ENCODE measurements at places on chromosomes 13 and 19. TPM values are rescaled to one million over a fixed set of nuclear protein-coding genes. Genes with fewer than 3 reads are reported as not detected.

DNA sequence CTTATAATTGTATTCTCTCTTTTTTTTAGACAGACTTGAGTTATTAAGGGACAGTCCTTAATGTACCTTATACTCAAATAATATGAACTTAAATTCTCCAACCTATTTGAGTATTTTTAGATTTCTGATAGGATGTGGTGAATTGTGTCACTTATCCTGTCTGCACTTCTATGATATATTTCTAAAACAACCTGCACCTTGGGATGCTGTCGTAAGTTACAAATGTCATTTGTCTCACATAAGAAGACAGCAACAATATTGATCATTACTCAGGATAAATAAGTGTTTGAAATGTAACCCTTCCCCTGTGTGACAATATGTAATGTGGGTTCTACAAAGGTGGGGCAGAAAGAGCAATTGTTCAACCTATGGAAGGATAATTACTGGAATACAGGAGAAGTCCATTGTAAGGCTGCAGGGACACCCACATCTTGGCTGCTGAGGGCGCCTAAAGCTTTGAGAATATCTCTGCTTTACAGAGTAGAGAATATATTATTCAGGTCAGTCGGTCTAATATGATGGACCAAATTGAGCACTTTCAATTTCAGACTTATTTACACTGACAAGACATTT, 236.9 kb upstream of the PRR20A start:
- DNase-seq, result no peak

GRCh38 chr19:7488736-7489353, at the start of gene PEX11G:
Gene PEX11G, minus strand, starts transcription at chr19:7489035. Its CDS starts 25 bp downstream, at chr19:7489010.
- peak; percentile 93 for DNase-seq

- DNase-seq, result no peak
Measured at GRCh38 chr13:30037766-30038165, 187.3 kb upstream of the UBL3 start.

DNA sequence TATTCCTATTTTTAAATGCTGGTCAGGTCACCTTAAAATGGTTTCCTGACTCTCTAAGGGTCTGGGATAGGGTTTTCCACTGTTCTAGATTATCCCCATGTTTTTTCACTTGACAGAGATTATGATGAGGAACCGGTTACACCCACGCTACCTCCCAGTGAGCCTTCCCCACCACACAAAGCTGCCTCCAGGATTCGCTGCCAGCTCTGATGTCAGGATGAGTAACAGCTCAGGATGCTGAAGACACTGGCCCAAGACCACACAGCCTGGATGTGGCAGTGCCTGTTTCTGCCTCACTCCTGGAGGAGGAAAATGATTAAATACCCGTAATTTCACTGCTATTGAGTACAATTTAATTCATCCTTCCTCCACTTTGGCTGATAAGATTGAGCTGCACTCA, 22.9 kb downstream of the ZNF114 start:
- no peak for DNase-seq

The GAPDHS gene
- total RNA-seq, result not detected

DNA sequence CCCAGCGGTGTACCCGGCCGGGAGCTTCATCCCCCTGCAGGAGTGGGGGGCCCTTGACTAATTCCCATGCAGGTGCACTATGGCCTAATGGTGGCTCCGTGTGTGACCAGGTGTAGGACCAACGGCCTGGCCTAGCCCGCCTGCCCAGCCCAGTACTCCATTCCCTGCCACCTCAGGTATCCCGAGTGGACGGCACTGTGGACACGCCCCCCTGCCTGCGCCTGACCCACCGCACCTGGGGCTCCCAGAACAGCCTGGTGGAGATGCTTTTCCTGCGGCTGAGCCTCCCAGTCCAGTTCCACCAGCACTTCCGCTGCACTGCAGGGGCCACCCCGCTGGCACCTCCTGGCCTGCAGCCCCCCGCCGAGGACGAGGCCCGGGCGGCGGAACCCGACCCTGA, 39.7 kb downstream of the RYR1 start:
- no peak for DNase-seq

The ZNF880 gene
- total RNA-seq, result 27.3 TPM

- DNase-seq, result no peak
Measured at GRCh38 chr13:32426191-32426989, 1.5 kb downstream of the N4BP2L1 start.

GRCh38 chr19:54684527-54684926, 21.7 kb downstream of the LILRB4 start:
- DNase-seq, result peak; percentile 34

The ZNF285 gene
- total RNA-seq, result 3.0 TPM

GRCh38 chr13:47858042-47859025, 142.7 kb downstream of the SUCLA2 start:
- no peak for DNase-seq

DNA sequence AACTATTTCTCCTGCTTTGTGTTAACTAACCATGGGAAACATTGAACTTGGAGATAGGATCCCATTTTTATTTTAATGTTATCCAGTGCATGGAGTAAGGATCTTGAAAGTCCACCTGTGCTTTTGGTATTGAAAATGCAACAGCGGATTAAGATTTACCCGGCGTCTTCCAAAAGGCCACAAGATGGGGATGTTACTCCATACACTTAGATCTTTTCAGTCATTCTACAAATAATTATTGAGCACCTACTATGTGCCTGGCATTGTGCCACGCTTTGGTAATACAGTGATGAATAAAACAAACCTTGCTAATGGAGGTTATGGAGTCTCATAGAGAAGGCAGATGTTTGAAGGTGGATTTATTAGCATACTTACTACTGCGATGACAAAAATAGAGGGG, 56.9 kb downstream of the RFC3 start:
- no peak for DNase-seq

The CEACAM6 gene
- total RNA-seq, result 468 TPM

The HNRNPUL1 gene
- total RNA-seq, result 266 TPM

The GARIN5A gene
- 3.7 TPM for total RNA-seq

- no peak for DNase-seq
Measured at GRCh38 chr19:12737835-12738351, 596 bp downstream of the GET3 start.

- no peak for DNase-seq
Measured at GRCh38 chr19:15863272-15863671, 34.6 kb downstream of the CYP4F2 start.

GRCh38 chr19:44745341-44745831, 3.1 kb upstream of the BCL3 start:
- DNase-seq, result no peak

GRCh38 chr13:30857018-30857417, 49.1 kb upstream of the MEDAG start:
- no peak for DNase-seq

DNA sequence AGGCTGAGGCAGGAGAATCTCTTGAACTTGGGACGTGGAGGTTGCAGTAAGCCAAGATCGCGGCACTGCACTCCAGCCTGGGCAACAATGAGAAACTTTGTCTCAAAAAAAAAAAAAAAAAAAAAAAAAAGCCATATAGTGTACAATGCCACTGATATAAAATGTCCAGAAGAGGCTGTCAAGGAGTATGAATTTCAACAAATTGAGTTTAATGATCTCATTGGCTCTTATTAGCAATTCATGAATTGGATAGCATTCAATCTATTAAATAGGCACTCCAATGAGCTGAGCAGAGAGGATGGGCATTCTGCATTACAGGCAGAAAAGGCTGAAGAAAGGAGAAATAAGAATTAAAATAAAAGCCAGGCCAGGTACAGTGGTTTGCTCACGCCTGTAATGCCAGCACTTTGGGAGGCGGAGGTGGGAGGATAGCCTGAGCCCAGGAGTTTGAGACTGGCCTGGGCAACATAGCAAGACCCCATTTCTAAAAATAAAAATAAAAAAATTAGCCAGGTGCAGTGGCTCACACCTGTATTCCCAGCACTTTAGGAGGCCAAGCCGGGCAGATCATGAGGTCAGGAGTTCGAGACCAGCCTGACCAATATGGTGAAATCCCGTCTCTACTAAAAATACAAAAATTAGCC, 757 bp upstream of the LMNB2 start:
- DNase-seq, result no peak

DNA sequence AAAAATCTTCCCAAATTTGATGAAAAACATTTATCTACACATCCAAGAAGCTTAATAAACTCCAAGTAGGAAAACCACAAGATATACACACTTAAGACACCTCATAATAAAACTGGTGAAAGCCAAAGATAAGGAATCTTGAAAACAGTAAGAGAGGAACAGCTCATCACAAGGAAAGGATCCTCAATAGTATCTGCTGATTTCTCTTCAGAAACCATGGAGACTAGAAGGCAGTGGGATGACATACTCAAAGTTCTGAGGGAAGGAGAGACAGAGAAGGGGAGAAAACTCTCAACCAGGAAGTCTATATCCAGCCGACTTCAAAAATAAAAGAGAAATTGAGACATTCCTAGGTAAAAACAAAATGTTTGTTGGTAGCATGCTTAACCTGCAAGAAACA, 45.7 kb downstream of the LNX2 start:
- DNase-seq, result no peak

GRCh38 chr13:68692049-68692448, 1415.6 kb upstream of the ATXN8OS start:
- DNase-seq, result no peak

DNA sequence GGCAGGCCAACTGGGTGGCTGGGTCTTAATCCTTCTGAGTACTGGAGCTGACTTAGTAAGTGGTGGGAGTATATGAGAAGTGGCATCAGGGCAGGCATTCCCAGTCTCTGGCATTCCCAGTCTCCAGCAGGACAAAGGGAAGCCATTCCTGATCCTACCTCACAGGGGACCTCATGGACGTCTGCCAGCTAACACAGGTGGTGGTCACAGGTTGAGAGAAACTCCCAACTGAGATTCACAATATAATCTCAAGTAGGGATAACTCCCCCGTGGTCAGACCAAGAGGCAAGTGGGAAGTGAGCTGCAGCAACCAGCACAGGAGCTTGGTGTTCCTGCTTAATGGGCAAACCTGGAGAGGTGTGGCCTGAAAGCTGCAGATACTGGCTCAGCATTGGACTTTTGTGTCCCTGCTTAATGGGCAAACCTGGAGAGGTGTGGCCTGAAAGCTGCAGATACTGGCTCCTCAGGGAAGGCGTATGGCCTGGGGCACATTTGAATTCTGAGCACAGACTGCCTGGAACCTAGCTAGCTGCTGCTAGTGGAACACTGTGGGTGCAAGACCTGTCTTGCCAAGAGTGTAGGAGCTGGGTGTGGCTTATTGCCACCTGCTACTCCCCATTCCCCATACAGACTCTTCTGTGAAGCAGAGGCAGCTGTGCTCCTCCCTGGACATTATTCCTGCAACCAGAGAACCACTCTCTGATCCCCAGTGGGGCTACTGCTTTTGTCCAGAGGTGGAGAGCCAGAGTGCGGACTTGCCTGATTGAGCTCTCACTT, 25.9 kb upstream of the OR10H2 start:
- peak; percentile 66 for DNase-seq

- DNase-seq, result no peak
Measured at GRCh38 chr19:16977306-16977705, 49.3 kb downstream of the CPAMD8 start.

GRCh38 chr19:46725036-46725820, 8.3 kb upstream of the PRKD2 start:
- peak; percentile 9 for DNase-seq

- DNase-seq, result no peak
Measured at GRCh38 chr13:27619093-27619727, 1.1 kb downstream of the LNX2 start.

DNA sequence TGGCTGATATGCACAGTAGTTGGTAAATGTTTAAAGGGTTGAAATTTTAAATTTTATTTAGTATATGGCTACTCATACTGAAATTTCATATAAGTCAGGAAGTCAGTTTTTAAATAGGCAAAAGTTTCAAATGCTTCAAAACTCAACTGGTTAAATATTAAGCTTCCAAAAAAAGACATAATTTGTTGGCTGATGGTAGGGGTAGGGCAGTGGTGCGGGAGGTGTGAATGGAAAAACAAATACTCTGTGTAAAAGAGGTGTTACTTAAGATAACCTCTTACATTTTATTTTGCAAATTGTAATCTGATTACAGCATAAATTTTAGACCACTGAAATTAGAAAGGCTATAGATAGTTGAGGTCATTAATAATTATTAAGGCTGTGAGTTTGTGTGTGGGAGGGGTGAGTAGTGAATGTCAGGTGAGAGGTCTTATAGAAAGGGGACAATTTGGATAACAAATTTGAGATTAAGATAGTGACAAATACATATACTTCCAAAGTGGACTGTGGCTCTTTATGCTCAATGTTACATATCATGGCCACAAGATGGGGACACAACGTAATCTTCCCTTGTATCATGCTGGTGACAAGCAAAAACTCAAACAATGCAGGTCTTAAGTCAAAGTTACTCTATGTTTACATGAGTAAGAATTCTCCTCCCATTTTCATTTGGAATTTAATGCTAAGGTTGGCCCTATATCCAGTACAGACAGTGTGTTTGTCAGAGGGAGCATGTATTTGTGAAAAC, 36.6 kb upstream of the OXGR1 start:
- DNase-seq, result peak; percentile 2

The PPP1R37 gene
- total RNA-seq, result 49.5 TPM

The CEACAM4 gene
- not detected for total RNA-seq

The CYP4F11 gene
- total RNA-seq, result 187 TPM

GRCh38 chr19:38268539-38268938, 4.2 kb downstream of the SPINT2 start:
- DNase-seq, result no peak

DNA sequence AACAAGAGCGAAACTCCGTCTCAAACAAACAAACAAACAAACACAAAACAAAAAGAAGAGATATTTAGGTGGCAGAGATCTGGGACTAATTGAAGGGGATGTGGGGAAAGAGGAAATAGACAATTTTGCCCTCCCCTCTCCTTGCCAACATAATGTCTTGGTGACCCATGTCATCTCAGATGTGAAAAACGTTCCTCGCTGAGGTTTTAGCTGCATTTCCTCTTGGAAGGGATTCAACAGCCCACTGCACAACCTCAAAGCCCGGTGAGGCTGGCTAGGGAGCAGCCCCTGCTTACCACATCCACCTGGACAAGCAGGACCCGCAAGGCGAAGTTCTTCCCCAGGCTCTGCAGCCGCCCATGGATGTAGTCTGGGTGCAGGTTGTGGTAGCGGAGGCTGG, 4.9 kb downstream of the ERCC1 start:
- DNase-seq, result no peak

- DNase-seq, result no peak
Measured at GRCh38 chr13:114313061-114313860, 1.0 kb upstream of the CHAMP1 start.

GRCh38 chr19:56071151-56071550, 49.9 kb downstream of the ZNF787 start:
- DNase-seq, result no peak

The F10 gene
- not detected for total RNA-seq

Measured in PC-9 (cell line).